ENCODE measurements at places on chromosomes 5 and 9.

DNA sequence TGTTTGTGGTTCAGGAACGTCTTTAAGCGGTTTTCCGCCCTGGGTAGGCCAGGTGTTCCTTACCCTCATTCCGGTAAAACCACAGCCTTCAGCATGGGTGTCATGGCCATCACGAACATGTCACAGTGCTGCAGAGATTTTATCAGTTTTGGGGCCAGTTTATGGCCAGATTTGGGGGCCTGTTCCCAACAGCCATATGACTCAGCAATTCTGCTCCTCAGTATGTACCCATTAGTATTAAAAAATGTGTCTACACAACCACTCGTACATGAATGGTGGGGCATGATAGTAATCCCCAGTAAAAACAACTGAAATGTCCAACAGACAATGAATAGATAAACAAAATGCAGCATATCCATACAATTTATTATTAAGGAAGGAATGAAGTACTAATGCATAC is 51.9 kb upstream of the TTC23L start:
- DNase-seq = no peak

- no peak for DNase-seq
These were observed 9.2 kb downstream of the LHX2 start for GRCh38 chr9:124020520-124021384.

DNA sequence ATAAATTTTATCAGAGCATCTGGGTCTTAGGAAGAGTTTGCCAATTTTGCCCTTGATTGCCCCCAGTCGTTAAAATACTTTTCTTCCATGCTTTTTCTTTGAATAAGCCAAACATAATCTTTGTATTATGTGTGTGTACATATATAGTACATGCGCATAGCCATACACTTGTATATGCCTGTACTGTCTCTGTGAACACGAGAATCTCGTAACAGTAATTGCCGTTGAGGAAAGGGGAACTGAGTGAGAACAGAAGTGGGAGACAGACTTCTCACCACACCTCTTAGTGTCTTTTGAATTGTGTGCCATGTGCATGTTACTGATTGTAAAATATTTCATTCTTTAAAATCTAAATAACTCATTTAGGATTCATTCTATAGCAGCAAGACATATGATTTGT is 79.6 kb upstream of the GRHPR start:
- no peak for DNase-seq

DNA sequence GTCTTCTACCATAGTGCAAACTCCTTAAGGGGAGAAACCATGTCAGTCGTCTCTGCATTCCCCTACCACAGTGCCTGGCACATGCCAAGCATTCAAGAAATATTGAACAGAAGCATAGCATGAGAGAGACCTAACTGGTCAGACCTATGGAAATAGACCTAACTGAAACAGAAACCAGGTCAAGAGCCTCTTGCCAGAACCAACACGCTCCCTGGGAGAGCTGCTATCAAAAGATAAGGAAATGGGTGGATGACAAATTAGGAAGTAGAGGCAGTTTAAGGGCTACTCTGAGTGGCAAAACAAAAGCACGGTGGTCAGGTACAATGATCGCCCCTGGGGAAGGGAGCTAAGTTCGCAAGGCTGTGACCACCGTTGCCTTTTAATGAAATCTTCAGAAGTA is 66.0 kb upstream of the SMIM15 start:
- DNase-seq = no peak

GRCh38 chr5:143214890-143215289 is 188.6 kb downstream of the NR3C1 start:
- no peak for DNase-seq

- no peak for DNase-seq
These were observed 416.5 kb upstream of the TLE4 start for GRCh38 chr9:79155308-79155707.

GRCh38 chr5:132491368-132492364 is 1.1 kb upstream of the IRF1 start:
- no peak for DNase-seq

DNA sequence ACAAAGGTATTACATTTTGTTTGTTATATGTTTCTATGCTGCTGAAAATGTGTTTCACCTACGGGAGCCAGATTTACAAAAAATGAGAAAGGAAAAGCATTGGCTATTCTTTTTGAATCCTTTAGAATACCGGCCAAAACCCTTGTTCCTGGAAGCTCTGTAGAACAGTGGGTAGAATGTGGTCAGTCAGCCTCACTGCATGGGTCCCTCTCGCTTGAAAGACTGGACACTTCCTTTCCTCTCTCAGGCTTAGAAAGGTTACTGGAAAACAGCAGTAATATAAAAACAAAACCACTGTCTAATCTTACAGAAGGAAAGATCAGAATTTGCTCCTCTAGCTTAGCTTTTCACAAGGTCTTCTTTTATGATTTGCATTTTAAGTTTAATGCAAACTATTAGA is 45.1 kb downstream of the OSTF1 start:
- DNase-seq = no peak

- no peak for DNase-seq
These were observed 227.8 kb downstream of the PAPPA start for GRCh38 chr9:116381350-116381749.

DNA sequence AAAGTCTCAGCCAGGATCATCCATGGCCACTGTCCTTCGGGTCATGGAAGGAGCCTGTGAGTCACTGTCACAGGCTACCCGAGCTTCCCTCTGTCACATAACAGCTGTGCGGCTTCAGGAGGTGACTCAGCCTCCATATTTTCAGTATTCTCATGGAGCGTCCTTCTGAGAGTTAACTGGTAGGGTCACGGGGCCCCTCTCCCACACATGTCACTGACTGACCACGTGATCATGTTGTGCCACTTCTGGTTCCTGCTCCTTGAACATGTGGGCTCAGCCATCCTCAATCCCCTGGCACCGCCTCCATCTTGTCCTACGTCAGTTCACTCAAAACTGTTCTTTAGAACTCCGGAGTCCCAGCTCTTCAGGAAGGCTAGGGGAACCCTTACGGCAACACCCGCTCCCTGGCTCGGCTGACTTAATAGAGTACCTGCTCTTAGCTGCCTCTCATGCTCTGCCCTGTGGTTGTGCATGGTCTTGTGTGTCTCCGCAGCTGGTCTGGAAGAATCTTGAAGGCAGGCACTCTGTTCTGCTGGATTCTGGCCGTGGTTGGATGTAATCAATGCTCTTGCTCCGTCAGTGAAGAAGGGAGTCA is 182.8 kb downstream of the ICE1 start:
- no peak for DNase-seq

DNA sequence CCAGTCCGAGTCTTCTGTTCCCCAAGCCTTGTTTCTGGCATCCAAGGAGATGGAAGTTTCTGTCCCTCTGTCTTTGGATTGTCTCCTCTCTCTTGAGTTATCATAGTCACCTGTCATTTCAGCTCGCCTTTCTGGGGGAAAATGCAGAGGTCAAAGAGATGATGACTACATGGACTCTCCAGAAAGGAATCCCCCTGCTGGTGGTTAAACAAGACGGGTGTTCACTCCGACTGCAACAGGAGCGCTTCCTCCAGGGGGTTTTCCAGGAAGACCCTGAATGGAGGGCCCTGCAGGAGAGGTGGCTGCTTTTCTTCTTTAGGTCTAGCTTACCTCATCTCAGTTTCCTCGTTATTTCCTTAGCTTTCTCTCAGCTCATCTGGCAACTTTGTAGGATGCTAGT is 25.1 kb downstream of the ERAP2 start:
- DNase-seq = no peak

DNA sequence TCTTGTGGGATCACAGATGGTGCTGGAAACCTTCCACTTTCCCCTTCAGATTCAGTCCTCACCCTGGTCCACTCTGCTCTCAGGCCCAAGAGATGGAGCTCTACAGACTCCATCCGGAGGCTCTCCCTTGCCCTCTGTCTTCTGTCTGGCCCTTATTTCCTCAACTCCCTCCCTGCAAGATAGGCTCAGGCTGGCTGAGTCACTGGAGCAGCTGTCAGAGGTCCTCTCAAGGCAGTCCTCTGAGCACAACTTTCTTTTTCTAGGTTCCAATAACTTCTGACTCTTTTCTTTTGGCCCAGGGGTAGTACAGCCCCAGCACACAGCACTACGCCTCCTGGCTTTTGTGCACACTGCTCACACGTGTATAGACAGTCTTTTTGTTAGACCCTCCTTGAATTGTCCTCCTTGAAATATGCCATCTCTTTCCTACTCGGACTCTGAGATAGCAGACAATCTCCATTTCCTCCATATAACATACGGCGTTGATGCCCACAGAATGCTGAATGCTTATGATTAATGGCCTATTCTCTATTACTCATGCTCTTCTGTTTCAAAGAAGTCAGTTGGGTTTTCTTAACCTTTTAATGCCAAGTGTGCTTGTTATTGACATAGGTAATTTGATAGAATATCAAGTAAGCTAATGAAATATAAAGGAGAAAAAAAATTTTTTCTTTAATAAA is 193.1 kb downstream of the SLC12A2 start:
- DNase-seq = no peak

- DNase-seq = no peak
These were observed 395.5 kb upstream of the SLC30A5 start for GRCh38 chr5:68698025-68698940.

GRCh38 chr9:108850293-108850897 is 5.4 kb downstream of the ACTL7B start:
- no peak for DNase-seq

GRCh38 chr5:34474573-34475021 is 181.5 kb upstream of the RAI14 start:
- no peak for DNase-seq

DNA sequence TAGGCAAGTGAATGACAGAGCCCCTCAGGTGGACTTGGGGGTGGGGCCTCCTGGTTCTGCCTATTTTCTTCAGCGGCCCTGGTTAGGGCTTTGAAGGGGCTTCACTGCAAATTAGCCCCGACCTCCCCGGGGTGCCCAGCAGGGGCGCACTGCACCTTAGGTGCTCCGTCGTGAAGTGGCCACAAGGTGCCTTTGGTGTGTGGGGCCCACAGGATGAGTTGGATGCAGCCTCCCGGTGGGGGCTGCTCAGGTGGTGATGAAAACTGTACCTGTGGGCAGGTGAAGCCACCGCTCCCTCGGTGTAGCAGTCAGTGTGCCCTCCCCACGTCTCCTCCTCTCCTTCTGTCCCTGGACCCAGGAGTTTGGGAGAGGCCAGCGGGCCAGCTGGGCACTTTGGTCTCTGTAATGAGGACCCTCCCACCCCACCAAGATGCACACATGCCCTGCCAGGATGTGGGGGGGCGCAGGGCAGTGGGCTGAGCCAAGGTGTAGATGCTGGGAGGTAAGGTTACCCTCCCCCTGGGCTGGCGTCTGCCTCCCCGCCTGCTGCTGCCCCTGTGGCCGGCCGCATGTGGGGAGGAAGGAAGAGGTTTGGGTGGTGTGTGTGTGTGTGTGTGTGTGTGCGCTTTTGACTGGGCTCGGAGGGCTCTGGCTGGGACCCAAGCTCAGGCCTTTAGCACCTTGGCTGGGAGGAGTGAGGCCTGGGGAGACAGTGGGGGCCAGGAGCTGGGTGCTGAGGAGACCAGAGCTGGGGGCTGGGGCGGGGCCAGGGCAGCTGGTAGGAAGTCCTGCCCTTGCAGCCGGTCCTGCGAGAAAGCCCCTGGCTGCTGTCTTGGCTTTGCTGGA is 55.6 kb downstream of the RXRA start:
- DNase-seq = no peak

DNA sequence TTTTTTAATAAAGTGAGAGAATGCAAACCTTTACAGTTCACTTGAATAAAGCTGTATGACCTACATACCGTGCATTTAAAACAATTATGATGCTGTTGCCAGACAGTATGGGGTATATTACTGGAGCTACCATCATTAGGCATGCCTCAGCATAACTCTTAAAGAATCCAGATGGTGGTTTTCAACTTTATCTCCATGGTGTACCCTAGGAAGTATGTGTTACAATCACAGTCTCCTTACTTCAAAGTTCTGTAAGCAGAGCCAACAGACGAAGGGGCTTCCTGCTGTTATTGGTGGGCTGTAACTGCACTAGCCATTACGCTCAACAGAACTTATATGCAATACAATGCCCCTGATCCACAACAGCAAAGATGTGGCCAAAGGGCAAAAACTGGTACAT is 803.3 kb downstream of the DTWD2 start:
- no peak for DNase-seq

- no peak for DNase-seq
These were observed 335.6 kb upstream of the ITGA1 start for GRCh38 chr5:52452098-52452497.

DNA sequence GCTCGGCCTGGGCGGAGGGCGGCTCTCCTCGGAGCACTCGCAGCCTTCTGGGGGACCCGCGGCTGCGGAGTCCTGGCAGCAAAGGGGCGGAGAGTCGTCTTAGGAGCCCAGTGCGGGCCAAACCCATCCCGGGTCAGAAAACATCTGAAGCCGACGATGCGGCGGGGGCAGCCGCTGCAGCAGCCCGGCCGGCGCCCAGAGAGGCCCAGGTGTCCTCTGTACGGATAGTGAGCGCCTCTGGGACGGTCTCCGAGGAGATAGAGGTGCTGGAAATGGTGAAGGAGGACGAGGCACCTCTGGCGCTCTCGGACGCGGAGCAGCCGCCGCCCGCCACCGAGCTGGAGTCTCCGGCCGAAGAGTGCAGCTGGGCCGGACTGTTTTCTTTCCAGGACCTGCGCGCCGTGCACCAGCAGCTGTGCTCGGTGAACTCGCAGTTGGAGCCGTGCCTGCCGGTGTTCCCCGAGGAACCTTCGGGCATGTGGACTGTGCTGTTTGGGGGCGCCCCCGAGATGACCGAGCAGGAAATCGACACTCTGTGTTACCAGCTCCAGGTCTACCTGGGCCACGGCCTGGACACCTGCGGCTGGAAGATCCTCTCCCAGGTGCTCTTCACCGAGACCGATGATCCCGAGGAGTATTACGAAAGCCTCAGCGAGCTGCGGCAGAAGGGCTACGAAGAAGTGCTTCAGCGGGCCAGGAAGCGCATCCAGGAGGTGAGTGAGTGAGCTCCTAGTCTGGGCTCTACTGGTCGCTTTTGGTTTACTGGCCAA is 1.2 kb downstream of the JMY start:
- DNase-seq = no peak

GRCh38 chr5:32760091-32760509 is 49.0 kb downstream of the NPR3 start:
- peak; percentile 25 for DNase-seq

DNA sequence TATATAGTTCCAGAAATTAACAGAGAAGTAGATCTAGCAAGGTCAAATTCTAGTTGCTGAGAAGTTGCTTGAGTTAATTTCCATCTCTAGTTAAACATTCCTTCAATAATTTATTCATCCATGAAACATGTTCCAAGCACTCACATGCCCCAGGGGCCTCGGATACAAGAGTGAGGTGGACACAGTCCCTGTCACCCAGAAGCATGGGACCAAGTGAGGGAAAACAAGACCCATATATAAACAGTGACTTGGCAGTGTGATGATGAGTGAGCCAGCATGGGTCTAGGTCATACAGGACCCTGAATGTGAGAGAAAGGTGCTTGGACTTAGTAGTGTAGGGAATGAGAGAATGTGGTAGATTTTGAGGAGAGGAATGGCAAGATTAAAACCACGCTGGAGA is 216.9 kb downstream of the TTLL11 start:
- DNase-seq = no peak

- no peak for DNase-seq
These were observed 19.0 kb downstream of the ADGRD2 start for GRCh38 chr9:124469011-124469832.

GRCh38 chr9:14158916-14159315 is 155.0 kb downstream of the NFIB start:
- no peak for DNase-seq

- no peak for DNase-seq
These were observed 10.4 kb upstream of the SLC36A2 start for GRCh38 chr5:151357792-151358191.

- DNase-seq = no peak
These were observed 42.5 kb upstream of the SYNPO start for GRCh38 chr5:150598006-150598405.

- no peak for DNase-seq
These were observed 66.9 kb downstream of the HSPA4 start for GRCh38 chr5:133118741-133119140.
